ENCODE measurements at places on chromosomes 16 and 17.

DNA sequence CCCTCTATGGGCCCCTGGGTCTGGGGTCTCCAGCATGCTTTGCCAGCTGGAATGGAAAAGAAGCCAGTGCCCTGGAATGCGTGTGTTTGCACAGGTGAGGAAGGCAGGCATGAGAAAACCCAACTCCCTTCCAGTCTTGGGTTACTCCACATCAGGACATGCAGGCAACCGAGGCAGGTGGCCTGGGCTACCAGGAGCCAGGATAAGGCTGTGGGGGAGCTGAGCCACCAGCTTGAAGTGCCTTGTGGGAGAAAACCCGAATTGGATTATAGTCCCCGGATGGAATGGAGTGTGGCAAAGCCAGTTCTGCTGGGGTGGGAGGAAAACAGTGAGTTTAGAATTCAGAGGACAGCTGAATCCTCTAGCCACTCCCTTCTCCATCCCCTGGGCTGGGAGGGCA lies 7.2 kb downstream of the SRCIN1 start:
- peak; percentile 79 for DNase-seq

- no peak for DNase-seq
These were observed 538.2 kb upstream of the CDH5 start for GRCh38 chr16:65828296-65828695.

DNA sequence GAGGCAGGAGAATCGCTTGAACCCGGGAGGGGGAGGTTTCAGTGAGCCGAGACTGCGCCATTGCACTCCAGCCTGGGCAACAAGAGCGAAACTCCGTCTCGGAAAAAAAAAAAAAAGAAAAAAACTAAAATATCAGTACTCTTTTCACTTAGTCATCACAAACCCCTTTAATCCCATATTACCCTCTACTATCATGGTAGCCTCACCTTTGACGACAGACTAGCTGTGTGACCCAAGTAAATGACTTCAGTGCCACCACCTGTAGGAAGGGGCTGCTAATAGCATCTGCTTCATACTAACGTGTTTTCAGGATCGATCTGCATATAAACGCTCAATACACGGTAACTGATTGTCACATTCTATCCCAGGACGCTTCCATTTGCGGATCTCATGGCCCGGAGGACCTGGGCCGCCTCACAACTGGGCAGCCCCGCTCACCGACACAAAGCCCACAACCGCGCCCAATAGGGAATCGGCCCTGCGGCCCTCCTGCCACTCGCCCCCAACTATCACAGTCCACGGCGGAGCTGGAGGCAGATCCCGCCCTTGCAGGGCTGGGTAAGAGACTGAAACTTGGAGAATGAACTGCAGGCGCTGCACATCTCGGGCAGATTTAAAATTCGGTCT lies 1.1 kb upstream of the ZNF263 start:
- no peak for DNase-seq

DNA sequence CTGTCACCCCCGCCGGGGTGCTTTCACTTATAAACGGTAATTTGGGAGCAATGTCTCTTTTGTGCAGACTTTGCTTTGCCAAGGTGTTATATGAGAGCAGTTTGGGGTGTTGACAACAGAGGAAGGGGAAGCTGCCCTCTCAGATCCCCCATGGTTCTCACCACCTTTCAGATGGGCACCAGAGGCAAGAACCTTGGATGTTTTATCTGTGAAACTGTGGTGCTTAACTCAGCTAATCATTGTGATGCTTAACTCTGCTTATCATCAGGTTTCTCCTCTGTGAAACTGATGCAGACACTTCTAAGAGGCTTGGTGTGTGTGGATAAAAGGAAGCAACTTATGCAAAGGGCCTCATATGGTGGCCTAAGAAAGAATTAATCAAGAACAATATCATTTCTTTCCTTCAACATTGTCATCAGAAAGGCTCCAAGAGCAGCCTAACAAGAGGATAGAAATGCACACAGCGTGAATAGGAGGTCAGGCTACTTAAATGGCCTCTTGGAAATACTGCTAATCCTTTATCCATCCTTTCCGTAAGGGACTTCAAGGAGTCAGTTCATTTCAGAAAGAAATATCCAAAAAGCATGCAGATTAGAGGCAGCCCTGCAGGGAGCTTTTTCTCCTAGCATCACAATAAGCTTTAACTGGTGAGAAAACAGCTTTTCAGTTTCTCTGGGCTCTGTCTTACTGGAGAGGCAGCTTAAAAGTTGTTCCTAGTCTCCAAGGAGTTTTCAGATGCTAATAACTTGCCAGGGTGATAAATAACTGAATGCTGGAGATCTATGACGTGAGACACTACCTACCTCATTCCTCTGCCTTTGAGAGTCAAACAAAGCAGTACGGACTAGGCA lies 55.1 kb upstream of the CLEC3A start:
- no peak for DNase-seq

DNA sequence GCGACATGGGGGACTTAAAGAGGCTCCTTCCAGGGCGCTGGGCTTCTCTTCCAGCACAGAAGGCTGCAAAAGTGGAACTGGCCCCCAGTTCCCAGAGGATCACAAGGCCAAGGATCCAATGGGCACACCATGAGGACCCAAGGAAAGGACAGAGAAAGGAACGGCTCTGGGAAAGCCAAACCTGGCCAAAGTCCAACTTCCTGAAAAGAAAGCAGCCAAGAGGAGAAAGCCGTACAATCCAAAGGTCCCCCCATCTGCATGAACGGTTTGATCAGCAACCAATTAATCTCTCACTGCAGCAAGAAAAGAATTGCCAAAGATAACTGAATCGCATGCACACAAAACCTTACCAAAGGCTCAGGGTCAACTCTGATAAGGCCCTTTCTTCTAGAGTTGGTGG lies 19.8 kb upstream of the ICAM2 start:
- DNase-seq: no peak

DNA sequence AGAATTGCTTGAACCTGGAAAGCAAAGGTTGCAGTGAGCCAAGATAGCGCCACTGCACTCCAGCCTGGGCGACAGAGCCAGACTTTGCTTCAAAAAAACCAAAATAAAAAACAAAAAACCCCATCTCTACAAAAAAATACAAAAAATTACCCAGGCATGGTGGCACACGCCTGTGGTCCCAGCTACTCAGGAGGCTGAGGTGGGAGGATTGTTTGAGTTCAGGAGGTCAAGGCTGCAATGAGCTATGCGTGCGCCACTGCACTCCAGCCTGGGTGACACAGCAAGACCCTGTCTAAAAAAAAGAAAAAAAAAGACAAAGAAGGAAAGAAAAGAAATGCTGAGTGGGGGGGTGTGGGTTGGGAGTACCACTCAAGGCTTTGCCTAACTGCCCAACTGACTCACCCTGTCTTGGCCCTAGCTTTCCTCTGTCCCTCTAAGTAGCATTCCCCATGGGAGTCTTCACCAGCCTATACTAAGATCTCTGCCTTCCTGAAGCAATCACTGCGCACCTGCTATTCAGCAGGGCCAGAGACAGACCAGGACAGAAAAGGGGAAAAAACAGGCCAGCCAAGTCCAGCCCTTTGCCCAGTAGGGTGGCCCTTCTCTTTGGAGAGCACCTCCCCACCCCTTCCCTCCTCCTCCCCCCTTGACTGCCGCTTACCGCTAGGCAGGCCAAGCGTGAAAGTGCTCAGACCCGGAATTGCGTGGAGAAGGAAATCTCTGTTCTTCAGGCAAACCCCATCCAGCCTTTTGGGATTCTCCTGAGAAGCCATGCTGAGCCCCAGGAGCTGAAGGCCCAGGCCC lies 45.8 kb downstream of the RTN4RL1 start:
- DNase-seq: no peak

DNA sequence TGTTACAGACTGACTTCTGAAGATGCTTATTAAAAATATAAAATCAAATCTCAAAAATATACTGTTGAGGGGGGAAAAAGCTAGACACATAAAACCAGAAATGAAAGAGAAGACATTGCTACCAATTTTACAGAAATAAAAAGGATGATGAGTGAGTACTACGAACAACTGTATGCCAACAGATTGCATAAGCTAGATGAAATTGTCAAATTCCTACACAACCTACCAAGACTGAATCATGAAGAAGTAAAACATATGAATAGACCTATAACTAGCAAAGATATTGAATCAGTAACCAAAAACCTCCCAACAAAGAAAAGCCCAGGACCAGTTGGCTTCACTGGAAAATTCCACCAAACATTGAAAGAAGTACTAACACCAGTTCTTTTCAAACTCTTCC lies 3.5 kb upstream of the CAPNS2 start:
- DNase-seq: no peak

- no peak for DNase-seq
These were observed 147.3 kb upstream of the FOXF1 start for GRCh38 chr16:86363057-86363490.

DNA sequence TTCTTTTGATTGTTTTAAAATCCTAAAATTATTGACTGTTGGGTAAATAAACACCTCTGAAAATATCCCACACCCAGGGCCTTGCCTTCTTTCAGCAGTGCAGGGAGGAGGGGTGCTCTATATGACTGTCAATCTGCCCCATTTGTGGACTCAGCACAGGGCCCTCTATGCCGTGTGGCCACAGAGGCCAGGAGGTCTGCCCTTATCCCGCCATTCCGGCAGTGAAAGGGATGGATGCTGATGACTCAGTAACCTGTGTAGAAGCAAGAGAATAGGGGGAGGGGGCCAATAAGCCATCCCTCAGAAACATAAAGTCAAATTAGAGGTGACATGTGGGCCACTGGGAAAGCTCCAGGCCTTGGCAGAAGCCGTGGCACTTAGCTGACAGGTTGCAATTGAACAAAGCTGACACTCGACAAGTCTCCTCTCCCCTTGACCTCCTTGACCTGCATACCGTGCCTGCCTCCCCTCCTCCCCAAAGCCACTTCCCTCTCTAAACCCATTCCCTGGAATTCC lies 281.4 kb upstream of the DYNLRB2 start:
- no peak for DNase-seq

DNA sequence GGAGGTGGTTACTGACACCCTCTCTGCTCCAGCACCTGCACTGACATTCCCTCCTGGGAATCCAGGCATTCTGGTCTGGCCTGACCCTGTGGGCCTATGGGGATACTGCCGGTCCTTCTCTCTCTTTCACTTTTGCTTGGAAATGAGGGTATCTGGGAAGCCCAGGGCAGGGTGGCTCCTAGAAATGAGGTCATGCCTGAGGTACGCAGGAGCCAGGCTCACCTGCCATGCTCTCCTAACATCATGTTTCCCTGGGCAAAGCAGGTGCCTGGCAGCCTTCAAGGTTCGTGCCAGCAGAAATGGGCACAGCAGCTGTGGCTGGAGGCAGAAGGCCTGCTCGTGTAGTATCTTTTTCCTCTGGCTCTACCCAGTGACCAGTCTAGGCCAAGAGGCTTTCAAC lies 3.3 kb downstream of the ITGA3 start:
- DNase-seq: no peak

- no peak for DNase-seq
These were observed 22.1 kb downstream of the TRARG1 start for GRCh38 chr17:1301546-1301945.

GRCh38 chr17:73798111-73798748 lies 154.0 kb upstream of the SDK2 start:
- peak; percentile 70 for DNase-seq

GRCh38 chr17:53894591-53894990 lies 71.9 kb downstream of the KIF2B start:
- no peak for DNase-seq

DNA sequence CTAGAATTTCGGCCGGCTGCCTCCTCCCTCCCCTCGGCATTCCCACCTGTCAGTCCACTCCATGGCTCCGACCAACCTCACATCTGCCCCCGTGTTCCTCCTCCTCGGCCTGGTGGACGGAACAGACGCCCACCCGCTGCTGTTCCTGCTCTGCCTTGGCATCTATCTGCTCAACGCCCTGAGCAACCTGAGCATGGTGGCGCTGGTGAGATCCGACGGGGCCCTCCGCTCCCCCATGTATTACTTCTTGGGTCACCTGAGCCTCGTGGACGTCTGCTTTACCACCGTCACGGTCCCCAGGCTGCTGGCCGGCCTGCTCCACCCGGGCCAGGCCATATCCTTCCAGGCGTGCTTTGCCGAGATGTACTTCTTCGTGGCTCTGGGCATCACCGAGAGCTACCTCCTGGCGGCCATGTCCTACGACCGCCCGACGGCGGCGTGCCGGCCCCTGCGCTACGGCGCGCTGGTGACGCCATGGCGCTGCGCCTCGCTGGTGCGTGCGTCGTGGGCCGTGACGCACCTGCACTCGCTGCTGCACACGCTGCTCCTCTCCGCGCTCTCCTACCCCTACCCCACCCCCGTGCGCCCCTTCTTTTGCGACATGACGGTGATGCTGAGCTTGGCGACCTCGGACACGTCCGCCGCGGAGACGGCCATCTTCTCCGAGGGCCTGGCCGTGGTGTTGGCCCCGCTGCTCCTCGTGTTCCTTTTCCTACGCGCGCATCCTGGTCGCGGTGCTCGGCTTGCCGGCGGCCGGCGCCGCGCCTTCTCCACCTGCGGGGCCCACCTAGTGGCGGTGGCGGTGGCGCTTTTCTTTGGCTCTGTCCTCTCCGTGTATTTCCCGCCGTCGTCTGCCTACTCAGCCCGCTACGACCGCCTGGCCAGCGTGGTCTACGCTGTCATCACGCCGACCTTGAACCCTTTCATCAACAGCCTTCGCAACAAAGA lies at the start of gene OR3A2:
Gene OR3A2 (minus strand): TSS at position 440 of the 948 bp plus-strand sequence.
- no peak for DNase-seq

DNA sequence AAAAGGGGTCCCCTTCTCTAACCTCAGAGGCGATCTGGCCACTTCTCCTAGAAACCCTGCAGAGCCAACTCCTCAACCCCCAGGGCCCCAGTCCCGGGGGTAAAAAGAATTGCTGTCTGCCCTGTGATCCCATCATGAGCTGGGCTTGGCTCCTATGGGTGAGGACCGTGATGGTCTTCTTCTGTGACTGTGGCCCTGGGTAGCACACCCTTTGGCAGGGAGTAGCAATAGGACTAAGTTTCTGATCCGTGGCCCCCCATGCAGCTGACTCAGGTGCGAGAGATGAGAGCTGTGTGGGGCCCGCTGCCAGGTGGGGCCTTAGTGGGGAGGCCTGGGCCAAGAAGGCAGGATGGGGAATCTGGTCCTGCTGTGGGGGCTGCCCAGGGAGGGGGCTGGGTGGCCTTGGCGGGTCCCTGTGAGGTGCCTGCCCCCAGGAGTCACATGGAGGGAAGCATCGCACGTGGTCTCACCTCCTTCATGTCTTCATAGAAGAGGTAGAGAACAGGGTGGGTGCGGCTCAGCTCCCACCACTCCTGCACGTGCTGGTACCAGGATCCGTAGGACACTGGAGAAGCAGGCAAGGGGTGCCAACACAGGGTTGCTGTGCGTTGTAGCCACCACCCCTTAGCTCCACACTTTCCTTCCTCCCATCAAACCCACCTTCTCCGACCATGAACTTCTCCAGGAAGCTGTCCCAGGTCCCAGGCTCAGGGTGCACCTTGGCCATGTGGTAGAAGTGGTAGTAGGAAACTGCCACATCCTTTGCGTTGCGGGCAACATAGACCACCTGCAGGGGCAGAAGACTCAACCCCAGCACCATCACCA lies 3.3 kb downstream of the SULT1A1 start:
- no peak for DNase-seq

- DNase-seq: no peak
These were observed 154.0 kb upstream of the MAF start for GRCh38 chr16:79754501-79754900.

GRCh38 chr16:69890892-69891282 lies 60.2 kb upstream of the CLEC18A start:
- DNase-seq: no peak

All from foreskin keratinocyte (primary cell).